ENCODE measurements at places on chromosomes 6 and 20. TPM values are rescaled to one million over a fixed set of nuclear protein-coding genes. Genes with fewer than 3 reads are reported as not detected.

GRCh38 chr20:10532361-10532760 is 97.3 kb downstream of the SLX4IP start:
- no peaks in the 10 kb centered on the region for H3K36me3 ChIP-seq
- no peak for DNase-seq
- no peaks in the 10 kb centered on the region for H3K27me3 ChIP-seq

DNA sequence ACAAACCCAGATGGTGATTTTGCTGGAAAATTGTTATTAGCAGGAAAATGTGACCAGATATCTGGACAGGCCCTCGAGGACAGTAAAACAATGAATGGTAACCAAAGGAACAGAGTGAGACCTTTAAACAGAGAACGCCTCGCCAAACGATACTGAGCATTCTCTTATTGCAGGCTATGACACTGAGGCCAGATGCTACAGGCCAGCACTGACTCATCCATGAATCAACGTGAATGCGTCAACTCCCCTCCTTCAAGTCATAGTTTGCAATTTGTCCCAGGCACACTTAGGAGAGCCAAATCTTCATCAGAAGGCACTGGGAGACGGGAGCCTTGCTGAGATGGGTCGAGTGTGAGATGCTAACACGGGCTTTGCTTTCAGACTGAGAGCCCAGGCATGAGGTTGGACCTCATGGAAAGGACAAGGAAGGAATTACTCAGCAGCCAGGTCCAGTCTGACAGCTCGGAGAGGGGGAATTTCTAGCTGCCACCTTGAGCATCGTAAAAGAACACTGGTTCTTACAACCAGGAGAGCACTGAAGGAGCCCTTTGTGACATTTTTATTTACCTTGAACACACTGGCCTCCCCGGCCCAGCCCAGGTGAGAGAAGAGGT is 60.7 kb downstream of the BMP7 start:
- peaks cover 8% of the 10 kb centered on the region for H3K4me1 ChIP-seq
- DNase-seq = no peak
- H3K27ac ChIP-seq = no peak overlapping the region
- no peaks in the 10 kb centered on the region for H3K27me3 ChIP-seq
- H3K4me3 ChIP-seq = no peak overlapping the region

DNA sequence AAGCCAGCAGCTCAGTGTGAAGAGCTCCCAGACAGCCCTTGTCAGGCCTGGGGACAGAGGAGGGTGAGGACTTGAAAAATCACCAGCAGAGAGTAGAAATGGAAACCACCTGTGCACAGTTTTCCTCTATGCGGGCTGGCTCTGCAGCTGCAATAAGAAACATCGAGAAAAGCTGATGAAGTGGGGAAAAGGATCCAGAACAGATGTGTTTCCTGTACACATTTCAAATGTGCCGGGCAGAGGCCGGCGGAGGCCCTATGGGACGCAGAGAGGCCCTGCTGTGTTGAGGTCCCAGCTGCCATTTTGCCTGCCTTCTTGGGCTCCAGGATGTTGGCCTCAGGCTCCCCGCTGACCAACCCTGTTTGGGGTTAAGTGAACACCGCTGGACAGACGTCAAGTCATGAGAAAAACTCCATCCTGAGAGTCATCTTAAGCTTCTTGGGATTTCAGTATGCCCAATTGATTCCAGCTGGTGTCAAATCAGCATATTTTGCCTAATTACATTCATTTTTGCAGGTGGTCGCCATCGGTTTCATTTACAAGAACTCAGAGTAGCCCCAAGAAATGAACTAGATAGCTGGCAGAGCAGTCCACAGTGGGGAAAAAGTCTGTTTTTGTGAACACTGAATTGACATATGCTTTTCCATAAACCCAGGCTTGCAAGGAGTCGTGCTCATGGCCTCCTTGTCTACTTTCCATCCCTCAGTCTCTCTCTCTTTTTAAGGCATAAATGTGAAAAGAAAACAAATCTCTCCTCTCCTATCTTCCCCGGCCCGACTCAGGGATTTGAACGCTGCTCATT is 150.4 kb upstream of the PHACTR3 start:
- H3K4me3 ChIP-seq = no peak overlapping the region
- no peaks in the 10 kb centered on the region for H3K27me3 ChIP-seq

DNA sequence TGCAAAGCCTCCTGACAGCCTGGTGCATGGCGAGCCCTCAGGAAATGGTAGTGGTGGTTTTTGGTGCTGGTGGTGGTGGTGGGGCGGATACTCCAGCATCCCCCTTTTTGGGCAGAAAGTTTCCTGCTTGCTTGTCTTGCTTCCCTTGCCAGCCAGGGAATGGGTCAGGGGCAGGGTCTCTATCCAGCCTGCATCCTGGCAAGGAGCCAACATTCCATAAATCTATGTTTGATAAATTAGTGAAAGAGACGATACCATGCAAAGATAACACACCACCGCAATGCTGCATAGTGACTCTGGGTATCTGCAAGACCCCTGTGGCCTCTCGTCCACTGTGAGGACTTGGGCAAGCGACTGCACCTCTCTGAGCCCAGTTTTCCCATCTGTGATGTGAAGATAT is 246.2 kb downstream of the LRFN2 start:
- H3K4me3 ChIP-seq = no peak overlapping the region
- H3K27ac ChIP-seq = no peak overlapping the region
- H3K36me3 ChIP-seq = no peaks in the 10 kb centered on the region
- DNase-seq = no peak
- no peaks in the 10 kb centered on the region for H3K27me3 ChIP-seq
- no peaks in the 10 kb centered on the region for H3K4me1 ChIP-seq

DNA sequence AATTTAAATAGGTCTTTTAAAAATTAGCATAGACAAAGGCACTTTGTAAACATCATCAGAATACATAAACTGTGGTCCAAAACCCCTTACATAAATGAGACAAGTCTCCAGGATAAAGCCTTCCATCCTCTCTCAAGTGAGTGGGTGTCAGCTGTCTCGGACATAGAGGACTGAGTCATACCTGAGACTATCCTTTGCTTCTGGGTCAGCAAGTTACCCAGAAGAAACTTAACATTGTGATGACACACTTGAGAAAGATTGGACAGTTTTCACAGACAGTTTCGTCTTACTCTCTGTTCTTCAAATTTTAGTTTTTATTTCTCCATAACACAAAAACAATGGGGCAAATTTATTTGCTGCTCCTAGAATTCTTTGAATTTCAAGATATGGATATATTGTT is 838.0 kb downstream of the DHX35 start:
- H3K4me1 ChIP-seq = no peaks in the 10 kb centered on the region
- no peak overlapping the region for H3K4me3 ChIP-seq
- H3K36me3 ChIP-seq = no peaks in the 10 kb centered on the region
- H3K27ac ChIP-seq = no peak overlapping the region
- DNase-seq = no peak

DNA sequence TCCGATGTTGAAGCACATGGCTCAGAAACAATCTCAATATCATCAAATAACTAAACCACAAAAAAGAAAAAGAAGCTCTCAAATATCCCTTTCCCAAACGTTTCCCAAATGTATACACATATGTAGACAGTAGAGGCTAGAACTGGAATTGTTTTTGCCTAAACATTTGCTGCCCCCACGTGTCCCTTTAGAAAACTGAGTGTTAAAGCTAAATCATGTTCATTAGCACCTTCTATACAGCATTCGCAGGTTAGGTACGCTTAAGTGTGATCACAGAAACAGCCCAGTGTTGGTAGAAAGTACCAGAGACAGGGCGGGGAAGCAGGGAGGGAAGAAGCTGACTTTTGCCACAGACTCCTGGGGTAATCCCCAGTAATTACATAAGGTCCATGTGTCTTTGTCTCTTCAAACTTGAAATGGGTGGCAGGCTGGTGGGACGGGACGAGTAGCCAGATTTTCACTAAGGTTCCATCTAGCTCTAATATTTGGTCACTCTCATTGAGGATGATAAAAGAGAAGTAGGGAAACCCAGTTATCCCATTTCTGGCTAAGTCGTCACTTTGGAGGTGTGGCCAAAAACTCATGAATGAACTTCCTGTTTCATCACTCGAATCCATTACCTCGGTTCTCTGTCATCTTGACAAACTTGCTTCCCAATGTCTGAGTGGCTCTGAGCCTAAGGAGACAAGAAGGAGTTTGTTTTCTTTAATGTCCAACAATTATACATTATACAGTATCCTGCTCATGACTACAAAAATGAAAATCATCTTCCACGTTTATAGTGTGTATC is 15.0 kb upstream of the TFAP2A start:
- H3K27ac ChIP-seq = no peak overlapping the region
- H3K4me1 ChIP-seq = peaks cover 6% of the 10 kb centered on the region
- no peak overlapping the region for H3K4me3 ChIP-seq
- no peaks in the 10 kb centered on the region for H3K27me3 ChIP-seq

DNA sequence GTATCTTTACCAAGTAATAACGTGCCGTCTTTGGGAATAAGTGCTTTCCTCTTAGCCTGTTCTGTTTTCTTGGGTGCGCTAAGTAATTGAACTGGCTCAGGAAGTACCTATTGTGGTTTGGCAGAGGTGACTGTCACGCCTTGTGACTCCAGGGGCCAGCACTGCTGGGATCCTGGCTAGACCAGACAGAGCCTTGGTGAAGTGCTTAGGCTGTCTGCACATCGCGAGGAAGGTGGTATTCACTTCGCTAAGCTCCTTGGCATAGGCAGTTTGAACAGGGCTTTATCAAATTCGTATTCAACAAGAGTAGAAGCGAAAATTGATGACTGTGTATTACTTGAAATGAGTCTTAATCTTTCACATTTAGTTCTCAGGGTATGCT is 17.6 kb downstream of the PRDM1 start:
- peaks cover under 1% of the 10 kb centered on the region for H3K27me3 ChIP-seq
- H3K36me3 ChIP-seq = no peaks in the 10 kb centered on the region
- peaks cover 2% of the 10 kb centered on the region for H3K4me1 ChIP-seq

DNA sequence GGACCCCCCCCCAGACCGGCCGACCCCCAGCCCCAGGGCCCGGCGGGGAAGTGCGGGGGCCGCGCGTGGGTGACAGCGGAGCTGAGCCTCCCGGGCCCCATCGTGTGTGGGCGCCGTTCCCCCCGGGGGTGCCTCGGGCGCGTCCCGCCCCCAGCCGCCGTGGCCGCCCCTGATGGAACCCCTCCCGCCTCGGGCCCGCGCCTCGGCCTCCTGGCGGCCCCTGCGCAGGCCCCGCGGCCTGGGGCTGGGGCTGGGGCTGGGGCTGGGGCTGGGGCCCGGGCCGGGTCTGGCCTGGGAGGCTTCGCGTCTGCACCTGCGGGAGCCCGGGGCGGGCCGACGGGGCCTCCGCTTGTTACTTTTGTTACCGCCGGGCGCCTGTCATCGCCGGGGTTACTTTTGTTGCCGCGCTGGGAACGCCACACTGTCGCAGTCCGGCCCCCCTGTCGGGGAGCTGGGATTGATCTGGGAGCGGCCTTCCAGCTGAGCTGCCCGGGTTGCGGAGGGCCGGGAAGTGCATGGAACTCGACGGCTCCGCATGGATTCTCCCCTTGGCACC is 598 bp downstream of the OGFR start:
- H3K27me3 ChIP-seq = no peaks in the 10 kb centered on the region
- peaks cover 17% of the 10 kb centered on the region for H3K4me1 ChIP-seq
- peak; percentile 45 for DNase-seq

DNA sequence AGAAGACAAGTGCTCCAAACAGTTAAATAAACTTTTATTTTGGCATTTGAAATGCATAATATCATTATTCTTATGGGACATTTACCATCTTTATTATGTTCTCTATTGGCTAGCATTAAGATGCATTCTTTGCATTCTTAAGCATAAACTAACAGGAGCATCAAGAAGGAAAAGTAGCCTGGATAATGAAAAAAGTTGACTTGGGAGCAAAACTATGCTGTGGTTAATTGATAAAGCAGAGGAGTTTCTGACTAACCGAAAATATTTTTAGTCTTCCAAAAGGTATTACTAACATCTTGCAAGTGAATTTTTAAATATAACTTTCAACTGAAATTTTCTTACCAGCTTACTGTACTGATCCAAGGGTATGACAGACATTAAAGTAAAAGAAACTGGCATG is 140.3 kb downstream of the FLRT3 start:
- DNase-seq = no peak
- H3K4me1 ChIP-seq = no peaks in the 10 kb centered on the region
- H3K27me3 ChIP-seq = no peaks in the 10 kb centered on the region
- no peaks in the 10 kb centered on the region for H3K36me3 ChIP-seq

GRCh38 chr6:31020057-31020456 is 9.8 kb downstream of the MUC22 start:
- H3K4me3 ChIP-seq = no peak overlapping the region
- no peaks in the 10 kb centered on the region for H3K4me1 ChIP-seq
- no peaks in the 10 kb centered on the region for H3K36me3 ChIP-seq
- H3K27ac ChIP-seq = no peak overlapping the region
- peaks cover 4% of the 10 kb centered on the region for H3K27me3 ChIP-seq
- no peak for DNase-seq

- no peak overlapping the region for H3K27ac ChIP-seq
- H3K4me3 ChIP-seq = no peak overlapping the region
- H3K27me3 ChIP-seq = no peaks in the 10 kb centered on the region
- no peaks in the 10 kb centered on the region for H3K4me1 ChIP-seq
- no peaks in the 10 kb centered on the region for H3K36me3 ChIP-seq
- no peak for DNase-seq
These were observed 44.5 kb upstream of the RPS6KA2 start for GRCh38 chr6:166671434-166672081.

GRCh38 chr20:32325706-32326503 is 32.2 kb upstream of the ASXL1 start:
- H3K27me3 ChIP-seq = no peaks in the 10 kb centered on the region
- peaks cover 4% of the 10 kb centered on the region for H3K36me3 ChIP-seq
- peak overlapping the region; percentile 69 for H3K27ac ChIP-seq
- peaks cover 11% of the 10 kb centered on the region for H3K4me1 ChIP-seq
- no peak overlapping the region for H3K4me3 ChIP-seq

DNA sequence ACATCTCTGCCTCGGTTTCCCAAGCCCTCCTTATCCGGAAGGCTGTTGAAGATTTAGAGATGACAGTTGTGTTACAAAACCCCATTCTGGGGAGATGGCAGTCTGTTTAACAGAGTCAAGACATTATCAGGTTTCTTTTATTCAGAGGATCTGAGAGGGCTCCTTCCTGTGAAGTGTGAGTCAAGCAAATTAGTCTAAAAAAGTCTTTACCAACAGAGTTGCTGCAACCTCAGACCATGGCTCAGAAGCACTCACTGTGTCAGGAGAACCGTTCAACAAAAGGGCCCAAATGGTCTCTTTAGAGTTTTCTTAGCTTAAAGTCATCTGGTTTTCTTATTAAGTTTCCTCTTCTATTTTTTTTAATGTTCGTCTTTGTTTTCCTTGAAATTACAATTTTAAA is 717.8 kb downstream of the EPM2A start:
- H3K4me3 ChIP-seq = no peak overlapping the region
- no peaks in the 10 kb centered on the region for H3K36me3 ChIP-seq
- H3K4me1 ChIP-seq = no peaks in the 10 kb centered on the region
- DNase-seq = no peak
- no peak overlapping the region for H3K27ac ChIP-seq
- H3K27me3 ChIP-seq = no peaks in the 10 kb centered on the region

CRISP3 gene
- 0.08 TPM for total RNA-seq

TMEM200A gene
- 0.33 TPM for total RNA-seq

KCNS1 gene
- 0.09 TPM for total RNA-seq

MUCL3 gene
- total RNA-seq = not detected

RIPOR3 gene
- total RNA-seq = 23.8 TPM
